ENCODE measurements at places on chromosomes 5 and 9.

GRCh38 chr9:136792321-136793085 lies 1.4 kb downstream of the TMEM141 start:
- DNase-seq: no peak

- no peak for DNase-seq
Observed at GRCh38 chr5:143497749-143498148, 94.3 kb upstream of the NR3C1 start.

GRCh38 chr5:20230010-20230409 lies 242.0 kb upstream of the CDH18 start:
- no peak for DNase-seq

DNA sequence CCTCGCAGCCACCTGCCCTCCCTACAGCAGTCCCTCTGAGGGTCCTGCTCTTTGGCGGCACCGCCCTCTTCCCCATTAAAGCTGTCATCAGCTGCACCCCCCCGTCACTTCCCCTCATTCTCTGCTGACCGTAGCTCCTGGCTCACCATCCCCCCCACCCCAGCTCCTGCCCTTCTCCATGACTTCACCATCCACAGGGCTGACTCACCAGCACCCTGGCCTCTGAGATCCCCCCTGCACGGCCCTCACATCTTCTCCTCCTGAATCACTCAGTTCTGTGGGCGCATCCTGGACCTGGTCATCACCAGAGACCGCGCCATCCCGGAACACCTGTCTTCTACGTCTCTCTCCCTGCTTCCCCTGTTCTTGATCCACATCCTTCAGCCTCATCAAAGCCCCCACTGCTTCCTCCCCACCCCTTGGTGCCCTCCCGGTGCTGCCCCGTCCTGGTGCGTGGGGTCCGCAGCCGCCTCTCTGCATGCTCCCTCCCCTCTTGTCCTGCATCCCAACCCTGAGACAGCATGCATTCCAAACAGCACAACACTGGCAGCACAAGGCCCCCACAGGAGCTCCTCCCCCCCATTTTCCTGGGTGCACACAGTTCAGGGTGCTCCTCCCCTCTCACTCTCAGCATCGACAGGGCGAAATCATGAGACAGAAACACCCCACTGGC lies 12.9 kb downstream of the FLT4 start:
- no peak for DNase-seq

- no peak for DNase-seq
Observed at GRCh38 chr5:142201471-142201887, 92.9 kb downstream of the NDFIP1 start.

DNA sequence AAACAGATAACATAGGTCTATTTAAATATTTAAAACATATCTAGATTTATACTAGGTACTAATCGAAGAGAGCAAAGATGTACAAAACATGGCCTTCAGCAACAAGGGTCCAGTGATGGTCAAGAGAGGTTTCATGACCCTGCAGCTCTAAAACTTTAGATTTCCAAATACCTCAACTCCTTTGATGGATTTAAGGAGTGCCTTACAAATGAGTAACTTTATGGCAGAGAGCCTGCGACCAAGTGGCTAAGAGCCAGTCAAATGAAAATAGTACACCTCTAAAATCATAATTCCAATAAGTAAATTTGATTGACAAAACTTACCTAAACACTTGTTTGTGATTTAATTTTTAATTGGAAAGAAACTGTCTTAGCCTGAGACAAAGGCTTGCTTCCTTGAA lies 4.7 kb upstream of the SH3RF2 start:
- DNase-seq: no peak

GRCh38 chr9:133165452-133165730 lies 1.7 kb upstream of the GBGT1 start:
- DNase-seq: no peak

- no peak for DNase-seq
Observed at GRCh38 chr9:4425319-4426045, 64.8 kb upstream of the SLC1A1 start.

GRCh38 chr9:82242285-82242963 lies 253.9 kb downstream of the SPATA31D1 start:
- DNase-seq: no peak

DNA sequence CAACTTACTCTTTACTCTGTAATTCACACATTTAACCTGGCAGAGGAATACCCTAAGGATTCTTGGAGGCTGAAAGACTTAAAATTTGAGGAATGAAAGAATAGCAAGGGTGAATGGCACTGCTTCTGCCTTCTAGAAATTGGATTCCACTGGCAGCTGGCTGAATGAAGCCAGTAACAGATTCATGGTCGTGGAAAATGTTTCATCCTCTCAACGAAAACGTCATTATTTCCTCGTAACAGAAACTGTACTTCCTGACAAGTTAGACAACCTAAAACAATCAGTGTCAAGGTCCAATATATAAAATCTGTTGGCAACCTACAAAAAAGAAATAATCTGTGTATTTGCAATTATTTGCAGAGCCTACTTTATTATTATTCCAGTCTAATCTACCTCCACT lies 39.7 kb downstream of the BNC2 start:
- no peak for DNase-seq

All from NCI-H1048 (cell line).